ENCODE measurements at places on chromosomes 1 and 21. TPM values are rescaled to one million over a fixed set of nuclear protein-coding genes. Genes with fewer than 3 reads are reported as not detected.

ELAPOR1 gene
- total RNA-seq, result 0.28 TPM

LRRC39 gene
- 0.26 TPM for total RNA-seq

OR2L8 gene
- total RNA-seq, result not detected

IFNLR1 gene
- 1.0 TPM for total RNA-seq

GUCA2B gene
- total RNA-seq, result not detected

- DNase-seq, result peak; percentile 33
Measured at GRCh38 chr1:7669559-7670311, 101.4 kb upstream of the VAMP3 start.

DNA sequence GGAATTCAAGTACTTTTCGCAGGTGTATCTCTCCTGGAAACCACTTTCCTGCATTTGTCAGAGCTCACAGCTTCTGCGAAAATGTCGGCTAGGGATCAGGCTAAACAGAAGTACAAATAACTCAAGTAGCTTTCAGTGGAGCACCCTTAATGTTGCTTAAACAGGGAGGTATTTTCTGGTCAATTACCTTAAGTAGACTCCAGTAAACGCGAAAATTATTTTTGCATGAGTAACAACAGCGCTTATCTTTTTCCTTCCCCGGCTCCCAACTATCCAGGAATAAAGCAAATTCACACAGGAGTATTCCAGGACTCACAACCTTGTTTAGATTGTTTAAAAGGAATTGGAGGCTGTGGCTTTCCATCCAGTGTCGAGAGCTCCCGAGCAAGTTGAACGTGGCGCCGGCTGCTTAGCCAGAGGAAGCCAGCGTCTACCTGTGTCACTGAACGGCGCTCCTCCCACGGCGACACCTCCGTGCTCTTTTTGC is 7.3 kb upstream of the SIM2 start:
- DNase-seq, result no peak

- no peak for DNase-seq
Measured at GRCh38 chr1:153542956-153543711, 2.4 kb upstream of the S100A5 start.

- DNase-seq, result no peak
Measured at GRCh38 chr21:43814215-43815106, 25.1 kb downstream of the RRP1 start.

DNA sequence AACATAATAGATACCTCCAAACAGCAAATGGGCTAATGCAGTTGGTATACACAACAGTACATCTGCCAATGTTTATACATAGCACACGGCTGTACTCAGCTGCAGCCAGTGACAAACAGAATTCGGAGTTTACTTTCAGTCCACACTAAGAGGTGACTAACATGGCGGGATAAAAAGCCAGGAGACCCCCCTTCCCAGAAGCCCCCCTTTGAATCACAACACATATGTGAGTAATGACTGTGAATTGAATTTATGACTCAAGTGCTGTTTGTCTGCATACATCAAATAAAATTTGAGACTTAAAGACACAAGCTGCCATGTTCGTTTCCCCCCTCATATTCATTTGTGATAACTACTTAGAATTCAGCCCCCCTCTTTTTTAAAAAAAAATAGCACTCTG is 113.2 kb downstream of the RUNX1 start:
- no peak for DNase-seq

- no peak for DNase-seq
Measured at GRCh38 chr1:56235909-56236510, 343.4 kb downstream of the PLPP3 start.

- no peak for DNase-seq
Measured at GRCh38 chr1:16614361-16615252, 1.2 kb upstream of the NBPF1 start.

DNA sequence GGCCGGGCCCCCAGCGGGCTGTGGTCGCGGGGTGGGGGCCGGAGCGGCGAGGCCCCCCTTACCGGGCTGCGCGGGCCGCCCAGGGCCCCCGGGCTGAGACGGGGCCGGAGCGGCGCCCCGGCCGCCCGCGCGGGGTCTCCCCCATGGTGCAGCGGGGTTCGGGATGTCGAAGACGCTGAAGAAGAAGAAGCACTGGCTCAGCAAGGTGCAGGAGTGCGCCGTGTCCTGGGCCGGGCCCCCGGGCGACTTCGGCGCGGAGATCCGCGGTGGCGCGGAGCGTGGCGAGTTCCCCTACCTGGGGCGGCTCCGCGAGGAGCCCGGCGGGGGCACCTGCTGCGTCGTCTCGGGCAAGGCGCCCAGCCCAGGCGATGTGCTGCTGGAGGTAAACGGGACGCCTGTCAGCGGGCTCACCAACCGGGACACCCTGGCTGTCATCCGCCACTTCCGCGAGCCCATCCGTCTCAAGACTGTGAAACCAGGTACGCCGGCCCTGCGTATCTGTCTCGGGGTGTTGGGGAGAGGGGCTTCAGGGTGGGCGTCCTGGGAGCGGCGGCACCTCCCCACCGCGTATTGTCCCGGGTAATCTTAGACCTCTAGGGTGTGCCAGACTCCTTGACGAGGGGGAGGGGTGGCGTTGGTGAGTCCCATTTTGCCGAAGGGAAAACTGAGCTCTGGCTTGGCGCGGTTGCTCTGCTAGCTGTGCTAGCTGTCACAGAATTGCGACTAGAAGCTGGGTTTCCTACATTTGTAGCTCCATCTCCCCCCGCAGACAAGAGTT is 745 bp downstream of the MAGI3 start:
- DNase-seq, result no peak

DNA sequence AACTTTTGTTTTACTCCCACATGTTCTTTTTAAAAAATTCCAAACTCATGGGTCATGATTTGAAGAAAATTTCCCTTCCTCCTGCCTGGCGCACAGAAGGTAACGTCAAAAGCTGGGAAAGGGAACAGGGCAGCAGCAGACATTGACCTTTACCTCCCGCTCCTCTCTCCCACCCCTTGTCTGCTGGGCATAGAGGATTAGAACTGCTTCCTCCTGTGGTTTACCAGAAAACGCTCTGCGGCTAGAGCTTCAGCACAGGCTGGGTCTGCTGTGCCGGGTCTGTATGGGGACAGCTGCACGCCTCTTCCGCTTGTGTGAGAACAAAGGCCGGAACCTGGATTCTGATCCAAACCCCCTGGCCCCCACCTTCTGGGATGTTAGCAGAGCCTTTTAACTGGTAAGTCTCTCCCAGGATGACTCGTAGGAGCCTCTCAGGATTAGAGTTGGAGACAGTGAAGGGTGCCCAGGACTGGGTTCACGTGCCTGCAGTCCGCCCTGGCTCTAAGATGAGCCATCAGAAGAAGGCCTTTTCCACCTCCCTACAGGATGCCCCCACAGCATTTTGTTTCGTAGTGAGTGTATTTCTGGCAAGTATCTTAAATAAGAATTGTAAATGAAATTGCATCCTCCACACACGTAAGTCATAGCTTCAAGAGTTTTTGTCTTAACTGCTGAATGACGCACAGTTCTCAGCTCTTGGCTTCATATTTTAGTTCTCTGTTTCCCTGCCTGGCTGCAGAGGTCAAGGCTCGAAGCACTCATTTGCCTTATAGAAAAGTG is 5.2 kb downstream of the H6PD start:
- no peak for DNase-seq

DNA sequence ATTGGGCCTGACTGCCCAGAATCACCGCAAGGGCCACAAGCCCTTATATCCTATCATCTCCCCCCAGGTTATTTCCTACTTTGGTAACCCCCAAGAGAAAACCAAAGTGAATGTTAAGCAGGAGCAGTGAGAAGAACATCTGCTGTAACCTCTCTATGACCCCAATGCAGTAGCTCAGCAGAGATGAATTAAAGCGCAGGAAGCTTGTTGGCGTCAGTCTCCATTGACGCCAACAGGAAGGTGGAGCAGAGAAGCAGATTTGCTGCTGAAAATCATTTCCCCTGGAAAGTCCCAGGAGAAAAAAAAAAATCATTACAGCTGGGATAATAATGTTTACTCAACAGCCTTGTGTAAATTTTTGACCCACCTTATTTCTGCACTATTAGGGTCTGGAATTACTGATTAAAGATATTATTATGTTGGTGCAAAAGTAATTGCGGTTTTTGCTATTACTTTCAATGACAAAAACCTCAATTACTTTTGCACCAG is 33.2 kb upstream of the FAM163A start:
- no peak for DNase-seq

- DNase-seq, result no peak
Measured at GRCh38 chr1:8065369-8065768, 39.3 kb upstream of the ERRFI1 start.

DNA sequence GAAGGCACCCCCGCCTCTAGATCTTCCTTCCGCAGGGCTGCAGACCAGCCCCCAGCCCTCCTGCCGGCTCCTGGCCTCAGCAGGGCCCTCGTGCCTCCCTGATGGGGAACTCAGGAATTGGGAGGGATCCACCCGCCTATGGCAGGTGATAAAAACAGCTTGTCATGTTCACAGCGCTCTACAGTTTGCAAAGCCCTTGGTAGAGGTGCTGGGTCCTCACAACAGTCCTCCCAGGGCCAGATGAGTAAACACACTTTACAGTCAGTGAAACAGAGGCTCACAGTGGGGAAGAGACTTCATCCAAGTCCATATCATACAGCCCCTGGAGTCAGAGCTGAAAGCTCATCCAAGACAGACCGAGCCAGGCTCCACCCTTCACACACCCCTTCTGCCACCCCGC is 97.0 kb upstream of the IFFO2 start:
- no peak for DNase-seq
